B cell (primary cell): ENCODE measurements at places on chromosomes 7 and 10. TPM values are rescaled to one million over a fixed set of nuclear protein-coding genes. Genes with fewer than 3 reads are reported as not detected.

HKDC1 gene
- total RNA-seq = not detected in 2 replicates

MACC1 gene
- total RNA-seq = 4.9 and 6.2 TPM in 2 replicates

RADIL gene
- not detected in 2 replicates for total RNA-seq

FLNC gene
- not detected in 2 replicates for total RNA-seq

MYL10 gene
- total RNA-seq = not detected in 2 replicates

CLCN1 gene
- total RNA-seq = not detected in 2 replicates

PIP gene
- total RNA-seq = not detected in 2 replicates

ZNF783 gene
- total RNA-seq = 43.8 and 44.8 TPM in 2 replicates

UPK3B gene
- 4.9 and 6.8 TPM in 2 replicates for total RNA-seq

FBH1 gene
- 129 and 138 TPM in 2 replicates for total RNA-seq

TAF3 gene
- total RNA-seq = 20.1 and 20.2 TPM in 2 replicates

ZNF853 gene
- 5.2 and 6.3 TPM in 2 replicates for total RNA-seq

OR2A12 gene
- not detected in 2 replicates for total RNA-seq

MAT1A gene
- total RNA-seq = not detected in 2 replicates

GPR141 gene
- total RNA-seq = not detected in 2 replicates

CHN2 gene
- total RNA-seq = 0.86 and 2.9 TPM in 2 replicates
